HepG2 (cell line): ENCODE measurements at places on chromosomes 13 and 19. TPM values are rescaled to one million over a fixed set of nuclear protein-coding genes. Genes with fewer than 3 reads are reported as not detected.

The ERICH6B gene
- not detected in 2 replicates for polyA plus RNA-seq

The NCR1 gene
- polyA plus RNA-seq = not detected in 2 replicates

The SHC2 gene
- polyA plus RNA-seq = 18.3 and 35.8 TPM in 2 replicates

The IGFL1 gene
- not detected in 2 replicates for polyA plus RNA-seq

The ZNF181 gene
- 9.0 and 10.6 TPM in 2 replicates for polyA plus RNA-seq

The WTIP gene
- polyA plus RNA-seq = 18.1 and 20.9 TPM in 2 replicates

The LHB gene
- polyA plus RNA-seq = 0.82 TPM in 1 of 2 replicates, not detected in the other

The CYP4F12 gene
- 29.9 and 47.3 TPM in 2 replicates for polyA plus RNA-seq

The ZNF793 gene
- 0.13 and 0.14 TPM in 2 replicates for polyA plus RNA-seq

The FGF21 gene
- 0.17 TPM in 2 replicates for polyA plus RNA-seq

The CCDC169 gene
- 0.25 and 0.27 TPM in 2 replicates for polyA plus RNA-seq

The ZNF345 gene
- 2.6 TPM in 2 replicates for polyA plus RNA-seq

The PINLYP gene
- polyA plus RNA-seq = 0.20 and 0.21 TPM in 2 replicates

The GRIN2D gene
- polyA plus RNA-seq = 0.08 and 0.13 TPM in 2 replicates

The PRODH2 gene
- polyA plus RNA-seq = 118 and 171 TPM in 2 replicates

The ZNF175 gene
- 1.1 and 1.2 TPM in 2 replicates for polyA plus RNA-seq

The PLD3 gene
- 164 and 203 TPM in 2 replicates for polyA plus RNA-seq

The KIR2DL1 gene
- not detected in 2 replicates for polyA plus RNA-seq

The IGFL3 gene
- not detected in 2 replicates for polyA plus RNA-seq

The OLFM4 gene
- polyA plus RNA-seq = not detected in 2 replicates

The KCNN4 gene
- 0.25 and 0.60 TPM in 2 replicates for polyA plus RNA-seq

The MCEMP1 gene
- not detected in 2 replicates for polyA plus RNA-seq

The SIGLEC7 gene
- polyA plus RNA-seq = 0.17 TPM in 1 of 2 replicates, not detected in the other

The LILRA2 gene
- 0.53 and 1.1 TPM in 2 replicates for polyA plus RNA-seq

The SRRM5 gene
- polyA plus RNA-seq = 0.16 TPM in 2 replicates

The FFAR2 gene
- polyA plus RNA-seq = 0.12 and 0.30 TPM in 2 replicates

The RPL36 gene
- polyA plus RNA-seq = 740 and 962 TPM in 2 replicates

The PNMA8A gene
- 0.13 TPM in 2 replicates for polyA plus RNA-seq

The OR7C1 gene
- polyA plus RNA-seq = not detected in 2 replicates

The RNF17 gene
- not detected in 2 replicates for polyA plus RNA-seq

The CEACAM7 gene
- not detected in 2 replicates for polyA plus RNA-seq

The MATK gene
- polyA plus RNA-seq = 0.09 TPM in 2 replicates

The ZNF540 gene
- 0.21 and 0.47 TPM in 2 replicates for polyA plus RNA-seq

The ZNF208 gene
- polyA plus RNA-seq = not detected in 2 replicates

The CLEC17A gene
- polyA plus RNA-seq = not detected in 2 replicates

The RAB3D gene
- polyA plus RNA-seq = 16.1 and 19.9 TPM in 2 replicates

The PEAK3 gene
- polyA plus RNA-seq = not detected in 2 replicates

The AMH gene
- 0.03 and 0.04 TPM in 2 replicates for polyA plus RNA-seq

The DYRK1B gene
- polyA plus RNA-seq = 1.1 and 1.3 TPM in 2 replicates
